ENCODE measurements at places on chromosomes 2 and 18.

DNA sequence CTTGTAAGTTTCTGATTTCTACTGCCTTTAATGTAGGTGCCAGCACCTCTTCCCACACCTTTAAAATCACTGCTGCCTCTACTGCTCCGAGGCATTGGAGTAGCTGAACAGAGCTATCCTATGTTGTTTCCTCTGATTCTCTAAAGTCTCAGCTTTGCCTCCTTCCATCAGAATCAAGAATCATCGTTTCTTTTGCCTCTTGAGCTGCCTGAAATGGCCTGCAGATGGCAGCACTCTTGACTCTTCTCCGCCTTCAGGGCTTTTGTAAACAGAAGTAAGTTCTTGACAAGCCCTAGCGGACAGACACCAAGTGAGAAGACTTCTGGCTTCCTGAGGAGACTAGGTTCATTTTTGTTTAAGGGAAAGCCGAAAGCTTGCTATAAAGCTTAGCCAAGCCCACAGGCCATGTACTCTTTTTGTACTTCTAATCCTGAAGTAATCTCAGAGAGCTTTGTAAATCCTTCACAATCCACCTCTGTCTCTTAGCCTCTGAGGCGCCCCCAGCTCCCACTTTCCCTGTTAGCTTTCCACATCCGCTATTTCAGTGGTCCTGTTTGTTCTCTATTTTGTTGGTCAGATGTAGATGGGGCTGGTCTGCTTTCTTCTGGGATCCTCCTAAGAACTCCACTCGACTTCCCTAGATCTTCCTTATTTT, 48.4 kb downstream of the GTF3C3 start:
- peak; percentile 27 for DNase-seq

GRCh38 chr18:7941533-7941932, 374.4 kb downstream of the PTPRM start:
- no peak for DNase-seq

DNA sequence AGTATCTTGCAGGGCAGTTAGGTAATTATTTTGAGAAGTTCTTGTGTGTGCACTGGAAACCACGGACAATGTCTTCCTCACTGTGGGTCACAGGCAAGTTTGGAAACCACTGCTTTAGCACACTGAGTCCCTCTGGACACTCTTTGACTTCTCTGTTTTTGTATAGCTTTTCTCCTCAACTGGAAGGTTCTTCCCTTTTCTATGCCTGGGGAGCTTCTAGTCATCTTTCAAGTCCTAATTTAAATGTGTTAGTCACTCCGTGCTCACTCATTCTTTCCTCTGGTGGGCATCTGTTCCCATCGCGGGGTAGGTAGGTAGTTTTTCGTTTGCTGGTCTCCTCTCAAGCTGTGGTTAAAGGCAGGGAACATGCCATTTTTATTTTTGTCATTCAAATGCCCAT, 32.1 kb downstream of the E2F6 start:
- no peak for DNase-seq

DNA sequence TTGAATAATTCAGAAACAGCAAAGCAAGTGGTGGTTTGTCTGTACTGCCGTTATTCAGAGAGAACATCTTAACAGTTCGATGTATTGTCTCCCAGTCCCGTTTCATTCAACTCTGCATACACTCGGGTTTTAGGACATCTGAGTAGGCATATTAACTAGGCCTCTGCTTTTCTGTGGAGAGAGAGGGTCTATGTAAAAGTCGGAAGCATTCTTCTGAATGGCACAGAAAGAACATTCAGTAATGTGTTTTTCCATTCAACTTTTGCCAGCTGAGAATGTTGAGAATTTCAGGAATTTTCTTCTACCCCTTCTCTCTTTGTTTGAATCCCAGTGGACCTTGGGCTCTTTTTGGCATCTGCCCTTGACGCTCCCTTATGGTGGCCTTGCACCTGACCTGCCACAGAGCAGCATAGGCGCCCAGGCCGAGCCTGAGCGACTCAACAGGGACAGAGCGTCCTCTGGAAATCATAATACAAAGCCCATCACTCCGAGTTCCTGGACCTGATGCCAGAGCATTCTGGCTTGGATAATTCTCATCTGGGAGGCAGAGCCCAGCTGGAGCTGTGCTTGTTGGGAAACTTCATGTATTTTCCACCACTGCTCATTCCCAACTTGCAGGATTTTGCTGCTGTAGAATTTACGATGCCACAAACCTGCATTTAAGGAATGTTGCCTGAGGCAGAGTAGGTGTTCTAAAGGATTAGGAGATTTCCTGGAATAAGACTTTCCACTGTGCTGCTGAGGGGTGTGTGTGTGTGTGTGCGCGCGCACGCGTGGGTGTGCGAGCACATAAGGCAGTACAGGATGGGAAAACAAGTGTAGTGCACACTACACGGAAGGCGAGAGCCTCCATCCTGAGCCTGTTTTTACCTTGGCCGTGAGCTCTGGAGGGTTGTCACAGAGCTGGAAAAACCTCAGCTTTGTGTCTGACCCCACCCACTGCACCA, 77.2 kb upstream of the TXNDC2 start:
- DNase-seq, result no peak

DNA sequence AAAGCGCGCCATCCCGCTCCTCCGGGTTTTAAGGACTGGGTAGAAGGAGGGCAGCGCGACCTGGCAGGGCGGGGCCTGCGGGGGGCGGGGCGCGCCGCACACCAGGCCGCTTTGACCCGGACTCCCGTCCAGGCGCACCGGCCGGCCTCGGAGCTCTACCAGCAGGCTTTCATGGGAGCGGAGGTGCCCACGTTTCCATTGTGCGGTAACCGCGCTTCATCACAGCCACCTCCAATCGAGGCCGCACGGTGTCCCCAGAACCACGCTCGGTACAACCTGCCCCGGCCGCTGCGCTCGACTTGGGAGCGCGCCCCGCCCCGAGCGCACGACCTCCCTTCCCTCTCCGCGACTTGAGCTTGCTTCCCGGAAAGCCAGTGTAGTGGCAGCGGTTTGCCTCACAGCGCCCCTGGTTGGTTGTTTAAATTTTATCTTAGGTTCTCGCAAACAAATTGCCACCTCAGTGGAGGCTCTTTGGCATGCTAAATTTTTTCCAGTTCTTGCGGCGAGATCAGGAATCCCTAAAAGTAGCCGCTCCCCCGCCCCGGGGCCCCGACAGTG, 280 bp upstream of the CYP1B1 start:
- DNase-seq, result no peak

DNA sequence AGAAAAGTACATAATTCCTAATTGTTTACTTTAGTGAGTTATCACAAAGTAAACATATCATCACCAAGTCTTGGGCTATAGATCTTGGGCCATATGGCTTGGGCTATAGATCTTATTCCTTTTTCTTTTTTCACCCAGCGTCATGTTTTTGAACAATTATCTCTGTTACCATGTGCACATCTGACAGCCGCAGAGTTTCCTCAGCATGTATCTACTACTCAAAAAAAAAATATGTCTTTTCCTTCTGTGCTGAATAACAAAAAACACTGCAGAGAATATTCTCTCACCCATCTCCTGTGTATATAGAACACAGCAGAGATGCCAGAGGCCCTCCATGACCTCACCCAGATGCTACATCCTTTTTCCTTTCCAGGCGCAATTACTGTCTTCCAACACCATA, 76.2 kb upstream of the MYO3B start:
- DNase-seq, result no peak

GRCh38 chr2:223008956-223009355, 43.0 kb upstream of the KCNE4 start:
- no peak for DNase-seq

DNA sequence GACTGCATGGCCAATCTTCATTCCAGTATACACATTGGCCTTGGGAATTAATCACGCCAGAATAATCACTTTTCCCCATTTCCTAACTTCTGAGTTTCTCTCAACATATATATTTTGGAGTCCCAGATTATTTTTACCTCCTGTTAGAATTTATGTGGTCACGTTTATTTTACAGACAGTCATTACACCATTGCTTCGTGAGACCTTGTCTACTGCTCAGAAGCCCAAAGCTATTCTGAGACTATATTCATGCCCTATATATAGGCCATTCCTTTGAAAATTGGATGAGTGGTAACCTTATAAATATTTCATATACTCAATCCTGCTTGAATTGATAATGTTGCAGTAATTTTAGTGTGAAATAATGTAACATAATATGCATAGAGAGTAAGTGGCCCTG, 610.0 kb upstream of the CDH2 start:
- DNase-seq, result no peak
